ENCODE measurements at places on chromosomes 6 and 20. TPM values are rescaled to one million over a fixed set of nuclear protein-coding genes. Genes with fewer than 3 reads are reported as not detected.
A peak's percentile ranks its signal among the peaks of the same experiment; 100 is the strongest.

- DNase-seq, result no peak
Measured at GRCh38 chr6:124885171-124885570, 77.1 kb upstream of the RNF217 start.

DNA sequence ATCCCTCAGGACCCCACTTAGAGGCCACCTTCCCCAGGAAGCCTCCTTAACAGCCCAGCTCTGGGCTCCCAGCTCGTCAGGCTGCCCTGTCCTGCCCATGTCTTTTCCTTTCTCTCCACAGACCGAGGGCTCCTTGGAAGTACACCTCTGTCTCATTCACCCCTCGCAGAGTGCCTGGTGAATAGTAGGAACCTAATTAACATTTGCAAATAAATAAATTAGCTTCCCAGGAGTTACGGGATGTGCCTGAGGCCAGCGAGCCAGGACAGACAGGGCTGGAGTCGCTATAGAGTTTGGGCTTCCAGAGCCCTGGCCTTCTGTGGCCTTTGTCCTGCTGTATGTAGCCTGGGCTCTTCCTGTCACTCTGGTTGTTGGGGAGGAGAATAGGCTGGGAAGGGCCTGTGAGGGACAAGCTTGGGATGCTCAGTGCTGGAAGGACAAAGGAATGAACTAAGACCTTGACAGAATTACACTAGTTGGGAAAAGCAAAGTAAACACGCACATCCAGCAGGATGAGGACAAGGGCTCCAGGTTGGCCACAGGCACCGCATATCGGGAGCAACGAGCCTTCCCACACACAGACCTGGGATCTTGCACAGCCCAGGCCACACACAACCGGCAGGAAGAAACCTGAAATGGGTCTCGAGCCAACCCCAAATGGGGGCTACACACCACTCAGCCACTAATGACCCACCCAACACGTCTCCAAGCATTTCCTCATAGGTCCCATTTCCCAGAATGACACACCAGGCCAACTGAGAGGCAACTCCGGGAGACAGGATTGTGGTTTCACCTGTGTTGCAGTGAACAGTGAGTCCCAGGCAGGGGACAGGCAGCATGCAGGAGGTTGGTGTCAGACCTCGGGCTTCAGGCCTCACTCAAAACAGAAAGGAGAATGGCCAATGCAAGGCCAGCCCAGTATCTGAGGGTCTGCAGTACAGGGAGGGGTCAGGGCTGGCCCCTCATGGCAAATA is 9.7 kb downstream of the MAP1LC3A start:
- DNase-seq, result no peak

- DNase-seq, result no peak
Measured at GRCh38 chr6:86715676-86716075, 221.7 kb upstream of the HTR1E start.

DNA sequence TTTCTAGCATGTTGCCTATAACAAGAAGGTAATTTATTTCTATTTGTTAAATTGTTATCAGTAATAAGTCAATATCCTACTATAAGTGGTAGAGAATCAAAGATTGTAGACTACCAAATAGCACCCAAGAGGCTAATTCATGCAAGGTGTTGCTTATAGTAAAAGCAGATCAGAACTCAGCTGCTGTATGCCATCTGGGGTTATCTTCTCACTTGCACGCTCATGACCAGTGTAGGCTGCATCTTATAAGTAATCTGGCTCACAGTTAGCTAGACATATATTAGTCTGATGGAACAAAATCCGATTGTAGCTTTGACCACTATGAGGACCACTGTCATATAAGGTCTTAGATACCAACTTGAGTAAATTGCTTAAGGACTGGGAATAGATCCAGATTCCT is 17.0 kb downstream of the TOP1 start:
- DNase-seq, result no peak

Gene ZNF391
- 0.33 TPM for total RNA-seq

Gene CDSN
- not detected for total RNA-seq

- no peak for DNase-seq
Measured at GRCh38 chr6:73542891-73543290, 22.1 kb upstream of the EEF1A1 start.

- DNase-seq, result no peak
Measured at GRCh38 chr6:130362128-130362527, 3.7 kb upstream of the TMEM200A start.

Gene TNF
- 0.66 TPM for total RNA-seq

- peak; percentile 19 for DNase-seq
Measured at GRCh38 chr20:53162251-53162835, 190.2 kb downstream of the TSHZ2 start.

DNA sequence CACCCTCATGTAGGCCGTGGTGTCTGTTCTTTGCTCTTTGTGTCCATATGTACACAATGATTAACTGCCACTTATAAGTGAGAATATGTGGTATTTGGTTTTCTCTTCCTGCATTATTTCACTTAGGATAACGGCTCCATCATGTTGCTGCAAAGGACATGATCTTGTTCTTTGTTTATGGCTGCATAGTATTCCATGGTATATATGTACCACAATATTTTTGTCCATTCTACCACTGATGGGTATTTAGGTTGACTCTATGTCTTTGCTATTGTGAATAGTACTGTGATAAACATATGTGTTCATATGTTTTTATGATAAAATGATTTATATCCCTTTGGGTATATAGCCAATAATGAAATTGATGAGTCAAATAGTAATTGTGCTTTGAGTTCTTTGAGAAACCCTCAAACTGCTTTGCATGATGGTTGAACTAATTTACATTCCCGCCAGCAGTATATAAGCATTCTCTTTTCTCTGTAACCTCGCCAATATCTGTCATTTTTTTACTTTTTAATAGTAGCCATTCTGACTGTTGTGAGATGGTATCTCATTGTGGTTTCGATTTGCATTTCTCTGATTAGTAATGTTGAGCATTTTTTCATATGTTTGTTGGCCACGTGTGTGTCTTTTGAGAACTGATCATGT is 174.4 kb upstream of the NT5E start:
- DNase-seq, result no peak

Gene ULBP1
- not detected for total RNA-seq

GRCh38 chr20:58550275-58551059 is 35.3 kb upstream of the APCDD1L start:
- peak; percentile 13 for DNase-seq

Gene MOXD1
- 0.66 TPM for total RNA-seq

Gene LST1
- 2.9 TPM for total RNA-seq

DNA sequence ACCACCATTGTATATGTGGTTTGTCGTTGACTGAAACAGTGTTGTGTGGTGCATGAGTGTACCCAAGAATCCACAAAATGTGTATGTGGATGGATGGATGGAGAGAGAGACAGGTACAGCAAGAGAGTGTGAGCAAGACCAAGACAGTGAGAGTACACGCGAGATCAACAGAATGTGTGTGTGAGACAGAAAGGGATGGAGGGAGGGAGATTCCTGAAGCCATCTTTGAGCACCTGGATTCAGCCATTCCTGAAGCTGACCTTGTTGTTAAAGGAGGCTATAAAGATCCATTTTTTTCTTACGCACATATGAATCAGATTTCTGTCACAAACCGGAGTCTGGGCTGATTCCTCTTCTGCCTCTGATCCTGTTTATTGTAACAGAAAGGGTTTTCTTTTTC is 64.1 kb downstream of the TFAP2C start:
- no peak for DNase-seq

GRCh38 chr6:147949981-147950622 is 392.5 kb upstream of the SASH1 start:
- no peak for DNase-seq

Gene MYBL2
- 3.6 TPM for total RNA-seq

Gene AGPAT4
- 1.3 TPM for total RNA-seq

Gene L3MBTL3
- total RNA-seq, result 12.5 TPM

- DNase-seq, result no peak
Measured at GRCh38 chr20:38890497-38890818, 35.8 kb upstream of the FAM83D start.

DNA sequence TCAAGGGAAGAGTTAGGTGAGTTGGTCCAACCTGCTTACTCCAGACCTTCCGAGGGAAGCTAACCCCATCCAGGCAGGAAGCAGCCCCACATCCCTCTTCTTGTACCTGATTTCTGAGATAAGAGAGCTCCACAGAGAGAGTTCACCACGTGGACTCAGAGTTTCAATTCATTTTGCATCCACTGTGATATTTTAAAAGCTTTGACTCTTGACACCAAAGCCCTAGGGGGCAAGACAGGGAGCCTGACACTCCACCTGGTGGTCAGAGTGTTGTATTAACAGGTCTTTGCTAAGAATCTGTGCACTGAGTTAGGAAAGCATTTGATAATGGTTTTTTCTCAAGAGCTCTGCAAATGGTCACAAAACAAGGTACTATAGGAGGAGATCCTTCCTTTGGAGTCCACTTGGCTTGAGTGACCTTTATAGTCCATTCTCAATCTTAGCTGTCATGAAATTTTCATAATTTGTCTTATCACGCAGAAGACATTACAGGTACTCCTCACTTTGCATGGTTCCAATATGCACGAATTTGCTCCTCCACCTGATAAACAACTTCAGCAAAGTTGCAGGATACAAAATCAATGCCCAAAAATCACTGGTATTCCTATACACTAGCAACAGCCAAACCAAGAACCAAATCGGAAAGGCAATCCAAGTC is 56.2 kb upstream of the RIPOR2 start:
- peak; percentile 53 for DNase-seq

GRCh38 chr6:21931641-21932335 is 338.2 kb downstream of the SOX4 start:
- no peak for DNase-seq

Gene SUMO4
- 1.3 TPM for total RNA-seq

DNA sequence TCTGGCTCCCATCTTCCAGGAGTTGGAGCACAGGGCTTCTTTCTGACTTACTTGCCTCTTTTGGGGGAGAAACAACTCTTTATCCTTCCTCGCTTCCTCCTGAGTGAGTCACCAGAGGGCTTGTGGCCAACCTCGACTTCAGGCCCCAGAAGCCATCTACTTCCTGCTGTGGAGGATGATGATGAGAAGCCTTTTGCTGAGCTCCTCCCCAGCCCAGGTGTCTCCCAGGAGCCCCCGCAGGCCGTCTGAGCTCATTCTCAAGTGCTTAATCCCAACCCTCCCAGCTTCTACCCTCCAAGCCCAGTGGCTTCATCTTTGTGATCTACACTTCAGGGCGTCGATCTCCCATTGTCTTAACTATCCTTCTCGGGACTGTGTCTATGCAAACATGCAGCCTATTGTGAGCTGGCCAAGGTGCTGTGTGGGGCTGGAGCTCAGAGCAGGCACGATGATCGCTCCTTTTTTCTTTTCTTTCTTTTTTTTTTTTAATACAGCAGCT is 27.9 kb downstream of the SDCBP2 start:
- no peak for DNase-seq

Gene C4A
- 60.3 TPM for total RNA-seq

GRCh38 chr6:140817176-140817575 is 1315.5 kb upstream of the GJE1 start:
- no peak for DNase-seq

DNA sequence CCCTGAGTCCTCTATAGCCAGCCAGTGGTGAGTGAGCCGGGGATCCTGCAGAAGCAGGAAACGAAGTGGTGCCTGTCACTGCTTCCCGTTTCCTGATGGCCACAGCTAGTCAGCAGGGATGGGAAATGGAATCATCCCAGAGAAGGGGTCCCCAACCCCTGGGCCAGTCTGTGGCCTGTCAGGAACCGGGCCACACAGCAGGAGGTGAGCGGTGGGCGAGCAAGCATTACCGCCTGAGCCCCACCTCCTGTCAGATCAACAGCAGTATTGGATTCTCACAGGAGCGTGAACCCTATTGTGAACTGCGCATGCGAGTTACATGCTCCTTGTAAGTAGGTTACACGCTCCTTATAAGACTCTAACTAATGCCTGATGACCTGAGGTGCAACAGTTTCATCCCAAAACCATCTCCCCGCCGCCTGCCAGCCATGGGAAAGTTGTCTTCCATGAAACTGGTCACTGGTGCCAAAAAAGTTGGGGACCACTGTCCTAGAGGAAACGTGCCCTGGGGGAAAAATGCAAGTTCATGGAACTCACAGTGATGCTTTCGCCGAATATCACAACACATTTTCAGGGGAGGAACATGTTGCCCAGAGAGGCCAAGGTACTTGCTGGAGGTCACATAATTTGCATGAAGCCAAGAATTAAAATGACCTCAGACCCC is 113.8 kb downstream of the JPH2 start:
- no peak for DNase-seq

Gene UBE2C
- total RNA-seq, result not detected

DNA sequence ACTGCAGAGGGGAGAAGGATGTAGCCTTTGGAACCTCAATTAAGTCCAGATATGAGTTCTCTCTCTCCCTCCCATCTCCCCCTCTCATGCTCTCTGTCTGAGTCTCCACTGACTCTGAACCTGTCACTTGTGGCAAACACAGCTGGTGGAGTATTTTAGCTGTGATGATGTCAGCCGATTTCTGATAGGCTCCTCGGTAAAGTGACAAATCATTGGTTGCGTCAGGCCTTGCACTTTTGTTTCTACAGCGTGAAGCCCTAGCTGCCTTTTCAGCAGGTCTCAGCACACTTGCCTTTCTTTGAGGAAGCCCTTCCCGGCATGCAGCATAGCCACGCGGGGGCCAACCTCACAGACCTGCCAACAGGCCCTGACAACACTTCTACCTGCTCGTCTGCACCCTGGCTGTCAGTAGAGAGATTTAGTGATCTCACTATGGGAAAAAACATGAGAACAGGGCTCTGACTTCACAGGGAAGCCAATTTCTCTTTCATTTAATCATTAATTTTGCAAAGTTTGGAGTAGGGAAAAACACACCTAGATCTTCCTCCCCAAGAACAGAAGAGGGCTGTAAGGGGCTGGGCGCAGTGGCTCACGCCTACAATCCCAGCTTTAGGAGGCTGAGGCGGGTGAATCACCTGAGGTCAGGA is 84.4 kb downstream of the GMPR start:
- peak; percentile 44 for DNase-seq

- no peak for DNase-seq
Measured at GRCh38 chr6:31065556-31065955, 46.8 kb downstream of the C6orf15 start.

- no peak for DNase-seq
Measured at GRCh38 chr20:41316051-41316450, 1.5 kb downstream of the ZHX3 start.

DNA sequence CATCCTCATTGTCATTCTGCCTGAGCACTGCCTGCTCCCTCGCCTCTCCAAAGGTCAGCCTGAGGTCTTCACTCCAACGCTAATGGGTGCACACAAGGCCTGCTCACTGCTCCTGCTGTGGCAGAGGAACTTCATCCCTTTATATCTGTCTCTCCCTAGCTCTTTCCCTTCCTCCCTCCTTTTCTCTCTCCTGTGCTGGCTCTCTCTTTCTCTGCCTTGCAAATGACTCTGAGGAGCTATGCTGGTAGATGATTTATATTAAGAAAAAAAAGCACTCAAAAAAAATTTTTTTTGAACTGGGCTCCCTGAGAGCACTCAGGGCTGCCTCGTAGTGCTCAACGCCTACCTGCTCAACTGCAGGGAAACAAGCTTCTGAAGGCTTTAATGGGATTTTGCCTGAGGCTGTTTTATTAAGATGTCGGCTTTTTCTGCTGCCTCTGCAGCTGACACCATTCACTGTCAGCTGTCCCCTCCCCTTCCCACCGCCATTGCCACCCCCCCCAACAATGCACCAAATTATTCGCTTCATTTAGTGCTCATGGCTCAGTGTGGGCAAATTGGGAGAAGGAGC is 137.7 kb upstream of the DEFB112 start:
- no peak for DNase-seq

Measured in body of pancreas (tissue), 4 donors.